ENCODE measurements at places on chromosomes 3 and 15.
A peak's percentile ranks its signal among the peaks of the same experiment; 100 is the strongest.

- peak; percentile 82 for DNase-seq
These were observed 2.5 kb upstream of the RFX7 start for GRCh38 chr15:56245871-56246814.

- DNase-seq = no peak
These were observed 164.0 kb downstream of the NR2F2 start for GRCh38 chr15:96494505-96494904.

GRCh38 chr15:82105451-82106215, 59.8 kb upstream of the MEX3B start:
- peak; percentile 45 for DNase-seq

GRCh38 chr3:105799286-105799685, 69.5 kb downstream of the CBLB start:
- no peak for DNase-seq

DNA sequence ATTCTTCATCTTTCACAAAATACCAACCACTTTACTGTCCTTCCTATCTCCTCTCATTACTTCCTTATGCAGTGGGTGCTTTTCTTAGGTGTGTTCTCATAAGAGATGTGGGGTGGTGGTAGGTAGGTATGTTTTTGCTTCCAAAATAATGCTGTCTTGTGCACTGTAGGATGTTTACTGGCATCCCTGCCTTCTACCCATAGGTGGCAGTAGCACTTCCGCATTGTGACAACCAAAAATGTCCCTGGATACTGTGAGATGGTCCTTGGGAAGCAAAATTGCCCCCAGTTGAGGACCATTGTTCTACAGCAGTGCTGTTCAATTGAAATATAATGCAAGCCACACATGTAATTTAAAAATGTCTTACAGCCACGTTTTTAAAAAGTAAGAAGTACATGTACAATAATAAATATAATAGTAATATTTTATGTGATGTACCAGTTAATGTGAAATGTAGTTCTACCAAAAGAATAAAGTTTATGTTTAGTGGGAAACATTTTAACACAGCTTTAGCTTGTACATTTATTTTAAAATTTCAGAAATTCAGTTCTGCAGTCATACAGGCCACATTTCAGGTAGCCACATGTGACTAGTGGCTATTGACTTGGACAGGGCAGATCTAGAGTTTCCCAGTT, 75.2 kb downstream of the NEO1 start:
- DNase-seq = peak; percentile 56

GRCh38 chr3:81734742-81735141, 26.7 kb downstream of the GBE1 start:
- no peak for DNase-seq

DNA sequence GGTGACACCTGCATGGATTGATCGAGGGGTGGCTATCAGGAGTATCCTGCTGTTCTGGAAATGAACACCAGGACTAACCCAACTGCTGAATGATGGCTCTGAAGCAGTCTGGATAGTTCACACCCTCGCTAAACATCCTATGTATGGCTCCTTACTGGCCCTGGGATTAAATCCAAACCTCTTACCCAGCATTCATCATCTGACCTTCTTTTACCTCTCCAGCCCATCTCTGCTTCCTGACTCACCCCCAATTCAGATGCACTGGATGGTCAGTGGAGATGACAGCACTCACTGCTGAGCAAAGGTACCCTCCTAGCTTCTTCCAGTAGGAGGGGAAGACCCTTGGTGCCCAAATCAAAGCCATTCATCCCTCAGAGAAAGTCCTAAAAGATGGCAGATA, 235.2 kb upstream of the TRIM42 start:
- DNase-seq = no peak

Data from T47D (cell line).